ENCODE measurements at places on chromosomes 5 and 9.

GRCh38 chr5:174338185-174339010, 292.9 kb downstream of the NSG2 start:
- no peak for DNase-seq

- no peak for DNase-seq
Measured at GRCh38 chr9:125696106-125696647, 10.8 kb downstream of the MAPKAP1 start.

DNA sequence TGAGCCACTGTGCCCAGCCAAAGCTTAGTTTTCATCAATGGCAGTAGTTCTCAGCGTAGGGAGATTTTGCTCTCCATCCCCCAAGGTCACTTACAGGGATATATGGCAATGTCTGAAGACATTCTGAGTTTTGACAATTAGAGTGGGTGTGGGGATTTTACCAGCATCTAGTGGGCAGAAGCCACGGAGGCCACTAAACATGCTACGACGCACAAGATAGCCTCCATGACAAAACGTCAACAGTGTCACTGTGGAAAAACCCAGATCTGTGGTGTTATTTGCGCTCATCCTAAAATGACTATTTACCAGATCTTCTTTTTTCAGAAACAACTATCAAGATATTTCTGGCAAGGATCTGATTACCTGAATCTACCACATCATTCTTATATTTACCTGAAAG, 68.2 kb downstream of the CDC14B start:
- no peak for DNase-seq

DNA sequence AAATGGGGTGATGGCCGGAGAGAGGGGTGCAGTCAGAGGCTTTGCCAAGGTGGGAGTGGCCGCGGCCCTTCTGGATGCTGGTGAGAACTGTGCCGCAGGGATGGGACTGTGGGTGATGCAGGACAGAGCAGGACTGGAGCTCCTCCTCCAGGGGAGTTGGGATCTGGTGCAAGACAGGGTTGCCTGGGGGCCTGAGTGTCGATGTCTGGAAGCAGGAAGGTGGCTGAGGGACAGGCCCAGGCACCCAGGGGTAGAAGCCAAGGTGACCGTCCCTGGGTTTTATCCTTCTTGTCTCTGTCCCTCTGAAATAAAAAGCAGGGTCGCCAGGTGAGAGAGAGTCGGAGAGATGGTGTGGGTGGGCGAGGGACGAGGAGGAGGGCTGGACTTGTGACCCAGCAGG, 89.1 kb upstream of the IER5L start:
- no peak for DNase-seq

GRCh38 chr9:127098916-127099553, 23.4 kb downstream of the ANGPTL2 start:
- no peak for DNase-seq

DNA sequence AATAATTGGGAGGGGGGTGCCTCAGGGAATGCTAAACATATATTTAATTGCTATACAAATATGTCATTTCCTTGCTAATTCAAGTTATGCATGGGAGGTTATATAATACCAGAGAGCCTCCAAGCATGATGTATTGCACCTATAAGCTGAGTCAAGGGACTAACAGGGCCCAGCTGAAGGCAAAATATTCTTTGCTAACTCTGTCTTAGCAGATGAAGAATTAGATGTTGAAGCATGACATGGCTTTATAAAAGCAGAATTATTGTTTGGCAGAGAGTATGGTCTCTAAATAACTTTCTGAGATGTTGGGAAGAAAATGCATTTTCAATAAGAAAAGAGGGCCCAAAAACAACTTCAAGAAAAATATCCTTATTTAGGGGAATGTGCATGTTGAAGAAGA, 60.4 kb downstream of the SGCD start:
- no peak for DNase-seq

GRCh38 chr5:35540002-35540401, 77.7 kb upstream of the SPEF2 start:
- DNase-seq = no peak

DNA sequence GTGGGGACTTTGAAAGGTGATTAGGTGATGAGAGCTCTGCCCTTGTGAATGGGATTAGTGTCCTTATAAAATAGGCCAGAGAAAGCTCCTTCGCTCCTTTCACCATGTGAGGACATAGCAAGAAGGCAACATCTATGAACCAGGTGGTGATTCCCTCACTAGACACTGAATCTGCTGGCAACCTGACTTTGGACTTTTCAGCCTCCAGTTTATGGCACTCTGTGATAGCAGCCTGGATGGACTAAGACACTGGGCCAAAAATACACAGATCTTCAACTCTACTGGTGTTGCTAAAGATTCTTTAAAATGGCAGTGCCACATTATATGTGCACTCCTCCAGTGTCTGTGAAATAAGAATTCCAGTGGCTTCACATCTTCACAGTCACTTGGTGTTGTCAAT, 41.2 kb upstream of the COL15A1 start:
- DNase-seq = no peak

DNA sequence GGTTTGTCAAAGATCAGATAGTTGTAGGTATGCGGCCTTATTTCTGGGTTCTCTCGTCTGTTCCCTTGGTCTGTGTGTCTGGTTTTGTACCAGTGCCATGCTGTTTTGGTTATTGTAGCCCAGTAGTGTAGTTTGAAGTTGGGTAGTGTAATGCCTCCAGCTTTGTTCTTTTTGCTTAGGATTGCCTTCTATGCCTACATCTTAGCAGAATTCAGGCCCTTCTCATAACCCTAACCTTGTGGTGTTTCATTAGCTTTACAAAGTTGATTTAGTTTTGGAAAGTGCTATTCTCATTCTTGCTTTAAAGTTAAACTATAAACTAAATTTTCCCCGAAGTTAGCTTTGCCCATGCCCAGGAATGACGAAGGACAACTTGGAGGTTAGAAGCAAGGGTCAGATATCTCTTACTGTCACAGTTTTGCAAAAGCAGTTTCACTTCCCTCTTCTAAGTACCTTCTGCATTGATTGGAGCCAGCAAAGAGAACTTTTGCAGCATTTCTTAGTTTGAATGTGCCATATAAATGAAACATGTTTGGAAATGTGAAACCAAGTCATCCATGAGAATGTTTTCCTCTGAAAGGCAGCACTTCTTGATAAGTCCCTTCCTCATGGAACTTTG, 274.3 kb upstream of the DMRT1 start:
- DNase-seq = no peak

DNA sequence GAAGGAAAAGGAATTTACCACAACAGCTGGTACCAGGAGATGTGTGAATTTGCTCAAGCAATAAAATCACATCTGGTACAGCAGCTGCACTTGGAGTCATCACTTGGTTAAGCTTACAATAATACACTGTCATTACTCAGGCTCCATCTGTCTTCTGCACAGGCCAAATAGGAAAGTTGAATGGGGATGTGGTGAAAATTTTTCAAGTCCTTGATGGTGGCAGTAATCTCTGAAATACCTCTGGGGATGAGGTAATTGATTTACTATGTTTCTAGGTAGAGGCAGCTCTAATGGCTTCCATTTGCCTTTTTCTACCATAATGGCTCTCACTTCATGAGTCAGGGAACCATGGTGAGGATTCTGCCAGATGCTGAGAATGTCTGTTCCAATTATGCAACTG, 206.8 kb upstream of the ATP10B start:
- DNase-seq = no peak

- no peak for DNase-seq
Measured at GRCh38 chr5:78430866-78431265, 70.4 kb downstream of the SCAMP1 start.

DNA sequence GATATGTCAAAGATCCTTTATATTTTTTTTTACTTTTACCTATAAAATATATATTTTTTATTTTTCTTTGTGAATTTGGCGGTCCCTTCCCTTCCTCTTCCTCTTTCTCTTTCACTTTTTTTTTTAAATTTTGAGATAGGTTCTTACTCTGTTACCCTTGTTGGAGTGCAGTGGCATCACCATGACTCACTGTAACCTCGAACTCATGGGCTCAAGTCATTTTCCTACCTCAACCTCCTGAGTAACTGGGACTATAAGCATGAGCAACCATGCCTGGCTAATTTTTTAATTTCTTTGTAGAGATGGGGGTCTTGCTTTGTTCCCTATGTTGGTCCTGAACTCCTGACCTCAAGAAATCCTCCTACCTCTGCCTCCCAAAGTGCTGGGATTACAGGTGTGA, 258.0 kb upstream of the CLINT1 start:
- no peak for DNase-seq

- DNase-seq = no peak
Measured at GRCh38 chr9:130450344-130451003, 5.7 kb downstream of the ASS1 start.

- DNase-seq = no peak
Measured at GRCh38 chr5:122137702-122138101, 8.4 kb downstream of the ZNF474 start.

DNA sequence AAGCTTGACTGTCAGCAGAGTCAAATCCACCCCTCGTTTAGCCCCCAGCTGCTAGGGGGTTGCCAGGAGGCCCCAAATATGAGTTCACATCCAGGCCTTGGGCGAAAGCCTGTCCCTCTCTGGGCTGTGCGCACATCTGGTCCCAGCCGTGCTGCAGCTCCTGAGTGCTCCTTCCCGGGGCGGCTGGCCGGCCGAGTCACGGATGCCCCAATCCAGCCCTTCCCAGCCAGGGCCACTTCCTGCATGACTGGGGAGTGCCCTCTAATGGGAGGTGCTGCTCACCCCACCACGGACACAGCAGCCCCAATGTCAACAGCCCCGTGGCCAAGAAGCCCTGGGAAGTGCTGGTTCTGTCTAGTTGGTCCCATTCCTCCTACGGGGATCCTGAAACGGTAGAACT, 103.5 kb upstream of the FCN2 start:
- no peak for DNase-seq

- DNase-seq = no peak
Measured at GRCh38 chr5:103036601-103037000, 83.3 kb downstream of the GIN1 start.
